ENCODE measurements at places on chromosomes 7 and 10. TPM values are rescaled to one million over a fixed set of nuclear protein-coding genes. Genes with fewer than 3 reads are reported as not detected.

Gene C10orf143
- total RNA-seq = 2.1 TPM

Gene VSTM4
- total RNA-seq = 21.5 TPM

Gene ANKRD61
- total RNA-seq = not detected

Gene EPHA1
- total RNA-seq = 11.1 TPM

Gene HOXA9
- 61.6 TPM for total RNA-seq

Gene BAMBI
- 32.5 TPM for total RNA-seq

Gene IL6
- 0.64 TPM for total RNA-seq

Gene OR2A42
- 0.06 TPM for total RNA-seq

Gene NEUROD6
- total RNA-seq = not detected

Gene DNA2
- total RNA-seq = 7.8 TPM

Gene RSPH10B2
- total RNA-seq = 0.53 TPM

Gene SPDYE16
- 0.53 TPM for total RNA-seq

Gene RAMP3
- 25.7 TPM for total RNA-seq

Gene ZNF485
- total RNA-seq = 3.7 TPM

Gene SEMA3A
- 17.3 TPM for total RNA-seq

Gene GBX1
- total RNA-seq = 0.64 TPM

Gene PDIA4
- 127 TPM for total RNA-seq

Gene TMEM139
- 18.1 TPM for total RNA-seq

Gene NPSR1
- total RNA-seq = not detected

Gene C10orf62
- total RNA-seq = 2.3 TPM

Gene ARHGEF5
- total RNA-seq = 35.1 TPM

Gene STEAP2
- 11.2 TPM for total RNA-seq

Gene ABHD11
- total RNA-seq = 38.5 TPM

Gene ZPBP
- 0.88 TPM for total RNA-seq

Gene LRRC18
- total RNA-seq = 0.23 TPM

Gene TRIM8
- total RNA-seq = 98.5 TPM

Gene NKX1-2
- total RNA-seq = not detected
